ENCODE measurements at places on chromosomes 6 and 20. TPM values are rescaled to one million over a fixed set of nuclear protein-coding genes. Genes with fewer than 3 reads are reported as not detected.

Gene EFCAB8
- not detected for polyA plus RNA-seq

DNA sequence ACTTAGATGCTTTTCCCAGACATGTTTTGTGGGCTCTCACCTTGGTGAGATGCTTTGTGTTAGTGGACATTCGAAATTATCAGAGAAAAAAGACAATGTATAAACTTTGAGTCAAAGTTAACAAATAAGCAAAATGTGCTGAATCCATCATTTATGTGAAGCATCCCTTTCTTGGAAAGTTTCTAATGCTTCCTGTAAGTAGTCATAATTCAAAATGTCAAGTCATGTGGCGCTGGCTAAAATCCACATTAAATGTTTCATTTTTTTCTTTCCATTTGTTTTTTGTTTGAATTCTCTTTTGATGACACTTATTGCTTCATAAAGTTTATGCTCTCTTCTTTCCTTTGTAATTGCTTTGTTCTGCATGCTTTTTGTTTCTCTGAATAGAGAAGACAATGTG lies 107.2 kb upstream of the CENPW start:
- DNase-seq, result no peak

Gene CST2
- not detected for polyA plus RNA-seq

DNA sequence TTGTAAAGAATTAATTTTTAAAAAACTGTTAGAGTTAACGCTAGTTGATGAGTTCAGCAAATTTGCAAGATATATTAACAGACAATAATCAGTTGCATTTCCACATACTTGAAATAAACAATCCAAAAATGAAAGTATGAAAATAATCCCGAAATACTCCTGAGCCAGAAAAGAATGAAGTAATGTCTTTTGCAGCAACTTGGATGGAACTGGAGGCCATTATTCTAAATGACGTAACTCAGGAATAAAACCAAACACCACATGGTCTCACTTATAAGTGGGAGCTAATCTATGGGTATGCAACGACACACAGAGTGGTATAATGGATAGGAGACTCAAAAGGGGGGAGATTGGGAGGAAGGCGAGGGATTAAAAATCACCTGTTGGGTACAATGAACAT lies 872.9 kb upstream of the GJE1 start:
- no peak for DNase-seq

Gene MLN
- polyA plus RNA-seq, result not detected

- no peak for DNase-seq
Measured at GRCh38 chr6:20104696-20105095, 107.6 kb downstream of the MBOAT1 start.

GRCh38 chr6:162798546-162799266 lies 70.9 kb downstream of the PACRG start:
- DNase-seq, result no peak
